ENCODE measurements at places on chromosomes 7 and 10.

GRCh38 chr10:110485541-110485940 lies 12.2 kb upstream of the DUSP5 start:
- H3K4me3 ChIP-seq, result no peak overlapping the region
- DNase-seq, result no peak
- H3K4me1 ChIP-seq, result peaks cover 55% of the 10 kb centered on the region
- no peak overlapping the region for H3K27ac ChIP-seq
- no peaks in the 10 kb centered on the region for H3K36me3 ChIP-seq

DNA sequence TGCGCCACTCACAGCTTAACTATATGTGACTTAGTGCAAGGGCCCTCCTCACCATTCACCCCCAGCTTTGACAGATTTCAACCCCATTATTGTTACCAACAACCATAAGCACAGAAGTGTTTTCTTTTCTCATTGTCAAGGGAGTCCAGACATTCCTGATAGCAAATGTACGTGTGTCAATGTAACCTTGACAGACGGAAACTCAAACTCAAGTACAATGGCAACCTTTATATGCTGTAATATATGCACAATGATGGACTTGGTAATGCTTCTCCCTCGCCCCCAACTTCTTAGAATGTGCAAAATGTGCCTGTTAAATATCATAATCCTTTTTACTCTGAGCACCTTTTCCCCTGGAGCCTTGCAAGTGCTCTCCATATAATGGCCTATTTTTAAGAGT lies 34.7 kb downstream of the CYCS start:
- H3K4me1 ChIP-seq, result no peaks in the 10 kb centered on the region
- DNase-seq, result no peak
- H3K36me3 ChIP-seq, result no peaks in the 10 kb centered on the region
- H3K27me3 ChIP-seq, result no peaks in the 10 kb centered on the region

GRCh38 chr7:100467638-100468373 lies 3.7 kb upstream of the SPACDR start:
- no peak overlapping the region for H3K27ac ChIP-seq
- peaks cover 4% of the 10 kb centered on the region for H3K4me1 ChIP-seq
- no peak overlapping the region for H3K4me3 ChIP-seq

DNA sequence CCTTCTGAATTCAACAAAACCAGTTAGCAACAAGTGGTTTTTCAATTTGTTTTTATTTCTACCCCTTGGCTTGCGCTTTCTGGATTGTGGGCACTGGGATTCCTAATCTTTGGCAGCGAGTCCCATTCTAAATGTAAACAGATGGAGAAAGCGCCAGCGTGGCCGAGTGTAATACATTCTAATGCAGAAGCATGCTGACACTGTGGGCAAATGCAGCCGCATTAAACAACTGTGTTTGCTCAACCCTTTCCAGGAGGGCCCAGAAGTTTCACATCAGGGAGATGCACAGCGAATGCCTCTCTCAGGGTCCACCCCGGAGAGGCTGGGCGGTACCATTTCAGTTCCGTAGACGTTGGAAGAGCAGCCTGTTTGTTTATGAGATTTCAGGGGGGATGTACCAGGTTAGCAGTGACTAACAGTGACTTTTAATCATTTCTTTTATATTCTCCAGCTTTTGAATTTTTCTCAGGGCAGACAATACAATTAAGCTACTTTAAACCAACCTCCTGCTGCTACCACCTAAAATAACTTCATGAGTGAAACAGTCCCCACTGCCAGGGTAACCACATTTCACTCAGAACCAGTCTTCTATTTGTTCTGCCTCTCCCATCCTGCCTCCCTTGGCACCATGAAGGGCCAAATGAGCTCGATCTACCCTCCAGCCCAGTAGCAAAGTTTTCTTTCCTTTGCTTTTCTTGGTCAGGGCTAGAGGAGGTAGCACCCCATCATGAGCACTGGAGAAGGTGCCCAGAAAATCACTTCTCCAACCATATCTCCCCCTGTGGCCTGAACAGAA lies 164.2 kb upstream of the ITGB1 start:
- H3K27ac ChIP-seq, result no peak overlapping the region
- no peak overlapping the region for H3K4me3 ChIP-seq
- H3K36me3 ChIP-seq, result no peaks in the 10 kb centered on the region
- DNase-seq, result no peak
- H3K27me3 ChIP-seq, result no peaks in the 10 kb centered on the region

- H3K27me3 ChIP-seq, result no peaks in the 10 kb centered on the region
- no peak overlapping the region for H3K27ac ChIP-seq
- no peak overlapping the region for H3K4me3 ChIP-seq
- H3K36me3 ChIP-seq, result no peaks in the 10 kb centered on the region
Measured at GRCh38 chr10:22655312-22655981, 58.9 kb downstream of the PIP4K2A start.

DNA sequence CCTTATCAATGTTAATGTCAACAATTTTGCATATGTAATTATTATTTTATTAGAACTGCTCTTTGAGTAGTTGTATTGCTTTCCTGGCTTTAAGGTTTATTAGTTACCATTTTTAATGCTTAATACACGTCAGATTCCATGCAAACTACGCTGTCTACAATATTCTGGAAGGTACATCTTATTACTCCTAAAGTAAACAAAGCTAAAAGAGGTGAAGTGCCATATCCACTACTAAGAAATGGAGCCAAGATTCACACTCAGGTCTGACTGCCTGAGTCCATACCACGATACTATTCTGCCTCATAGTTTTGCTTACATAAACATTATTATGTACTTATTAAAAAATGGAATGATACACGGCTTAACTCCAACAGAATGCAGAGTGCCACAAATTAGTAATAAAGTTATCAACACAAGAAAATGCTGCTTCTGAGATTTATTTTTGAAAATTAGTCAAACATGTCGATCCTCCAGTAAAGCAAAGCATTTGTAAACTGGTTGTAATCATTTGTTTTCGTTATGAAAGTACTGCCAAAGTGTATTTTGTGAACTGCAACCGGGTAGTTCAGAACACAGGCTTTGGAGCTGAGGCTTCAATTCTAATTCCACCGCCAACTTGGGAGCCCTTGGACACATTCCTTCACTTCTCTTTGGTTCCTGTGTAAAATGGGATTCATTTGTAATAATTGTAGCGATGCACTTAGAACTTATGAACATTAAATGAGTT lies 1.1 kb upstream of the DMTF1 start:
- H3K36me3 ChIP-seq, result no peaks in the 10 kb centered on the region
- H3K27me3 ChIP-seq, result no peaks in the 10 kb centered on the region
- H3K4me3 ChIP-seq, result peak overlapping the region; percentile 74
- DNase-seq, result no peak
- peak overlapping the region; percentile 99 for H3K27ac ChIP-seq

GRCh38 chr10:124217906-124218804 lies 124.8 kb upstream of the CHST15 start:
- no peaks in the 10 kb centered on the region for H3K4me1 ChIP-seq
- H3K27me3 ChIP-seq, result peaks cover 2% of the 10 kb centered on the region
- H3K27ac ChIP-seq, result no peak overlapping the region
- no peak overlapping the region for H3K4me3 ChIP-seq
- DNase-seq, result peak; percentile 15
- no peaks in the 10 kb centered on the region for H3K36me3 ChIP-seq

GRCh38 chr10:87691506-87692070 lies 31.9 kb downstream of the PAPSS2 start:
- no peak for DNase-seq
- H3K36me3 ChIP-seq, result no peaks in the 10 kb centered on the region
- H3K27ac ChIP-seq, result no peak overlapping the region

DNA sequence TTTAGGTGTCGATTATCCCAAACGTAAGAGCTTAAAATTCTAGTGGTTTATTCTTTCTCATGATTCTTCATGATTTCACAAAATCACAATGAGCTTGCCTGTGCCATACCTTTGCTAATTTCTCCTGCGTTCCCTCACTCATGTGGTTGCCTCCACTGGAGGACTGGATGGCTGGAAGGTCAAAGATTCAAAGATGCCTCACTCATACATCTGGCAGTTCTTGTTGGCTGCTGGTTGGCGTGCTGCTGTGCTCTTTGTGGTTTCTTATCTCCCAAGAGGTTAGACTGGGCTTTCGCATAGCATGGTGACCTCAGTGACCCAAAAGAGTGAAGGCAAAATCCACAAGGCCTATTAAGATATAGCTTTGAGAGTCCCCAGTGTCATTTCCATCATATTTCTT lies 877.6 kb upstream of the AUTS2 start:
- H3K27me3 ChIP-seq, result no peaks in the 10 kb centered on the region
- H3K36me3 ChIP-seq, result no peaks in the 10 kb centered on the region
- no peak overlapping the region for H3K27ac ChIP-seq

GRCh38 chr7:154848464-154848863 lies 154.5 kb downstream of the PAXIP1 start:
- no peak overlapping the region for H3K4me3 ChIP-seq
- H3K27ac ChIP-seq, result no peak overlapping the region
- no peak for DNase-seq
- no peaks in the 10 kb centered on the region for H3K27me3 ChIP-seq

DNA sequence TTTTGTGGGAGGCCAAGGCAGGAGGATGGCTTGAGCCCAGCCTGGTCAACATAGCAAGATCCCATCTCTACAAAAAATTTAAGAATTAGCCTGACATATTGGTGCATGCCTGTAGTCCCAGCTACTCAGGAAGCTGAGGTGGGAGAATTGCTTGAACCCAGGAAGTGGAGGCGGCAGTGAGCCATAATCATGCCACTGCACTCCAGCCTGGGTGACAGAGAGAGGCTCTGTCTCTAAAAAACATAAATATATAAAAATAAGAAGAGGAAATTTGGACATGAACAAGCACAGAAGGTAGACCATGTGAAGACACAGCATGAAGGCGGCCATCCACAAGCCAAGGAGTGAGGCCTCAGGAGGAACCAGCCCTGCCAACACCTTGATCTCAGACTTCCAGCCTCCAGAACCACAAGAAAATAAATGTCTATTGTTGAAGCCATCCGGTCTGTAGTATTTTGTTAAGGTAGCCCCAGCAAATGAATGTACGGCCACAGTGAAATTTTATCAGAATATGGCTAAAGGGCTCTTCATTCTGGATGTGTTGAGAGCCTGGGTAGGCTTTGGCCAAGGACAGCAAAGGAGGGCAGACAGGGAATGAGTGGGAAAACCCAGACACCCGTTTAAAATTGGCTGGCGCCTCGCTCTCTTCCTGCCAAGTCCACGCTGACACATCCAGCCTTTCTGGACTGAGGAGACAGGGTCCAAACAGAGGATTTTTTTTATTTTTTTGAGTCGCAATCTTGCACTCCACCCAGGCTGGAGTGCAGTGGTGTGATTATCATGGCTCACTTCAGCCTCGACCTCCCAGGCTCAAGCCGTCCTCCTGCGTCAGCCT lies 12.9 kb upstream of the GRID2IP start:
- H3K4me3 ChIP-seq, result no peak overlapping the region
- no peak overlapping the region for H3K27ac ChIP-seq
- no peak for DNase-seq
- no peaks in the 10 kb centered on the region for H3K27me3 ChIP-seq
- H3K4me1 ChIP-seq, result no peaks in the 10 kb centered on the region
- no peaks in the 10 kb centered on the region for H3K36me3 ChIP-seq

- DNase-seq, result no peak
- H3K4me1 ChIP-seq, result no peaks in the 10 kb centered on the region
- no peaks in the 10 kb centered on the region for H3K27me3 ChIP-seq
- no peak overlapping the region for H3K27ac ChIP-seq
- H3K36me3 ChIP-seq, result no peaks in the 10 kb centered on the region
- H3K4me3 ChIP-seq, result no peak overlapping the region
Measured at GRCh38 chr7:93006480-93007095, 111.2 kb downstream of the SAMD9 start.

DNA sequence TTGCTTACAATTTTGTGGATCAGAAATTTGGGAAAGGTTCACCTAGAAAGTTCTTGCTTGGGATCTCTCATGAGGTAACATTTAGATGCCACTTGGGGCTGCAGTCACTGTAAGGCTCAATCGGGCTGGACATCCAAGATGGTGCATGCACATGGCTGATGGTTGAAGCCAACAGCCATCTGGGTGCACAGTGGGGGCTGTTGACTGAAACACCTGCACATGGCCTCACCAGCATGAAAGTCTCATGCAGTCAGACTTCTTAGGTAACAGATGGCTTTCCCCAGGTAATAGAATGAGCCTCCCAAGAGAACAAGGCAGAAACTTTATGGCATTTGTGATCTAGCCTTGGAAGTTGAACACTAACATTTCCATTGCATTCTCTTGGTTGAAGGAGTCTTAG lies 740.7 kb upstream of the AUTS2 start:
- H3K36me3 ChIP-seq, result no peaks in the 10 kb centered on the region
- H3K27me3 ChIP-seq, result no peaks in the 10 kb centered on the region
- no peak overlapping the region for H3K27ac ChIP-seq

- DNase-seq, result no peak
- H3K4me3 ChIP-seq, result no peak overlapping the region
- H3K36me3 ChIP-seq, result peaks cover 1% of the 10 kb centered on the region
- H3K27ac ChIP-seq, result no peak overlapping the region
Measured at GRCh38 chr10:22552888-22553378, 161.4 kb downstream of the PIP4K2A start.

- no peak overlapping the region for H3K4me3 ChIP-seq
- H3K27me3 ChIP-seq, result no peaks in the 10 kb centered on the region
- H3K4me1 ChIP-seq, result peaks cover 34% of the 10 kb centered on the region
Measured at GRCh38 chr7:130346941-130347340, 2.3 kb downstream of the CPA5 start.

- DNase-seq, result no peak
- H3K36me3 ChIP-seq, result no peaks in the 10 kb centered on the region
- no peak overlapping the region for H3K4me3 ChIP-seq
- peaks cover 5% of the 10 kb centered on the region for H3K4me1 ChIP-seq
- H3K27me3 ChIP-seq, result peaks cover 8% of the 10 kb centered on the region
Measured at GRCh38 chr10:1379601-1380000, 323.4 kb downstream of the WDR37 start.
